ENCODE measurements at places on chromosomes 16 and 17. TPM values are rescaled to one million over a fixed set of nuclear protein-coding genes. Genes with fewer than 3 reads are reported as not detected.

Gene OR4D1
- total RNA-seq, result not detected

Gene KRTAP3-1
- total RNA-seq, result not detected

Gene DYNLRB2
- total RNA-seq, result not detected

Gene CDIP1
- total RNA-seq, result 6.8 TPM

Gene SNX20
- not detected for total RNA-seq

Gene TEDC2
- 1.0 TPM for total RNA-seq

Gene KRTAP17-1
- not detected for total RNA-seq

Data from smooth muscle cell of bladder (primary cell).